CD4-positive, alpha-beta memory T cell (primary cell): ENCODE measurements at places on chromosomes 1 and 21. TPM values are rescaled to one million over a fixed set of nuclear protein-coding genes. Genes with fewer than 3 reads are reported as not detected.

Gene RGS13
- total RNA-seq, result not detected

Gene FAM229A
- 32.2 TPM for total RNA-seq

Gene SDF4
- 125 TPM for total RNA-seq

Gene PBX1
- 0.70 TPM for total RNA-seq

GRCh38 chr1:204791453-204792353, 79.0 kb upstream of the NFASC start:
- H3K4me1 ChIP-seq, result no peaks in the 10 kb centered on the region
- no peaks in the 10 kb centered on the region for H3K36me3 ChIP-seq
- H3K4me3 ChIP-seq, result no peak overlapping the region
- H3K27ac ChIP-seq, result no peak overlapping the region
- peak; percentile 69 for DNase-seq

DNA sequence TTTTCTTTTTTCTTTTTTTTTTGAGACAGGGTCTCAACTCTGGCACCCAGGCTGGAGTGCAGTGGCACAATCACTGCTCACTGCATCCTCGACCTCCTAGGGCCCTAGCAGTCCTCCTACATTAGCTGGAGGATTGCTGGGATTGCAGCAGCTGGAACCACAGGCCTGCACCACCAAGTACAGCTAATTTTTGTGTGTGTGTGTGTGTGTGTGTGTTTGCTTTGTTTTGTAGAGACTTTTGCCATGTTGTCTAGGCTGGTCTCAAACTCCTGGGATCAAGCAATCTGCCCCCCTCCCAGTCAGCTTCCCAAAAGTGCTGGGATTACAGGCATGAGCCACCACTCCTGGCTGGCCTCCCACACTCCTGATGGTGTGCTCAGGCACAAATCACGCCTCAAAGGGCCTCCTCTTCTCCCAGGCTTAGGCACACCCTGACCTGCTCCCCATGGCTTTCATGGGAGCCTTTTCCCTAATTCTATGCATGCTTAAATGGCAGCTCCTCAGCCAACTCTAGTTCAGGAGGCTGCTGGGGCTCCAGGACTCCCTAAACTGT, 9.4 kb downstream of the FAM229A start:
- no peak overlapping the region for H3K4me3 ChIP-seq
- no peak overlapping the region for H3K27ac ChIP-seq
- peaks cover 37% of the 10 kb centered on the region for H3K4me1 ChIP-seq
- H3K27me3 ChIP-seq, result no peaks in the 10 kb centered on the region

DNA sequence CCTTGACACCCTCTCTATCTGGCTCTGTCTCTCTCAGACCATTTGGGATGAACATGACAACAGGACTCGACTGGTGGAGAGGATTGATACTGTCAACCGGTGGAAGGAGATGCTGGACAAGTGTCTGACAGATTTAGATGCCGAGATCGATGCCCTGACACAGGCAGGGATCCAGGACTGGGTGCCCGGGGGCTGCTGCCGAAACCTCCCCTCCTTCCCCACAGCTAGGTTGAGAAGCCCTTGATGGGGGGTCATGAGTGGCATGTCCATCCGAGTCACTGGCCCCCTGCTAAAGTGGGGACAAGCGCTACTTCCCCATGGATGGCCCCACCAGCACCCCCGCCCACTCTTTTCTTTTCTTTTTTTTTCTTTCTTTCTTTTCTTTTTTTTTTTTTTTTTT, 1.2 kb downstream of the TEKT2 start:
- no peak overlapping the region for H3K27ac ChIP-seq
- no peaks in the 10 kb centered on the region for H3K27me3 ChIP-seq
- no peak overlapping the region for H3K4me3 ChIP-seq

GRCh38 chr1:153261281-153262069, 2.0 kb downstream of the LORICRIN start:
- no peak overlapping the region for H3K27ac ChIP-seq
- peaks cover 24% of the 10 kb centered on the region for H3K27me3 ChIP-seq
- DNase-seq, result peak; percentile 15
- H3K36me3 ChIP-seq, result no peaks in the 10 kb centered on the region
- peaks cover 22% of the 10 kb centered on the region for H3K4me1 ChIP-seq
- peak overlapping the region; percentile 33 for H3K4me3 ChIP-seq

DNA sequence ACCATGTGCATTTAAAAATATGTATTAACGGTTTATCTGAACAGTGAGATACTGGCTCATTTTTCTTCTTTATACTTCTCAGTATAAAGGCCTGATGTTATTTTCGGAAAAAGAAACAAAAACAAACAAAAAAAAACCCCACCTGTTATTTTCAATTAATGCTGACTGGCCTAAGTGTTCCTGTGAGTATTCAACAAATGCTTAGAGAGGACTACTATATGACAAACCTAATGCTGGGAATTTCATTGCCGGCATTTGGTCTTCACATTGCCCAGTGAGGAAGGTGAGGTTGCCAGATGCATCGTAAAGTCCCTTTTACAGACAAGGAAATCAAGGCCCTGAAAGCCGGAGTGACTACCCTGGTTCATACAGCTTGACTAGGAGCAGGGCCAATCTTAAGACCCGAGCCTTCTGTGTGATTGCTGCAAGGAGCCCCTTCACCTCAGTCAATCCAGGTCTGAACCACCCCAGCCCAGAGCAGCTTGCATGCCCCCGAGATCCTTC, 599 bp downstream of the MRPL24 start:
- peak overlapping the region; percentile 89 for H3K4me3 ChIP-seq
- peaks cover 20% of the 10 kb centered on the region for H3K36me3 ChIP-seq
- no peak for DNase-seq
